ENCODE measurements at places on chromosomes 2 and 18.

GRCh38 chr18:13558124-13558523 lies 168.2 kb downstream of the FAM210A start:
- peak overlapping the region; percentile 56 for H3K4me3 ChIP-seq
- peak overlapping the region; percentile 78 for H3K27ac ChIP-seq
- peak; percentile 58 for DNase-seq
- peaks cover 32% of the 10 kb centered on the region for H3K4me1 ChIP-seq
- peaks cover 2% of the 10 kb centered on the region for H3K36me3 ChIP-seq

GRCh38 chr2:186422226-186422625 lies 63.8 kb upstream of the ZC3H15 start:
- H3K27me3 ChIP-seq, result peaks cover 1% of the 10 kb centered on the region
- peaks cover 10% of the 10 kb centered on the region for H3K36me3 ChIP-seq
- DNase-seq, result no peak
- peaks cover 6% of the 10 kb centered on the region for H3K4me1 ChIP-seq

GRCh38 chr2:70745276-70745825 lies 22.6 kb downstream of the ADD2 start:
- peaks cover 9% of the 10 kb centered on the region for H3K4me1 ChIP-seq
- H3K27ac ChIP-seq, result no peak overlapping the region

- no peaks in the 10 kb centered on the region for H3K36me3 ChIP-seq
- no peaks in the 10 kb centered on the region for H3K4me1 ChIP-seq
- peaks cover 3% of the 10 kb centered on the region for H3K27me3 ChIP-seq
- no peak overlapping the region for H3K27ac ChIP-seq
- no peak overlapping the region for H3K4me3 ChIP-seq
- DNase-seq, result no peak
These were observed 29.3 kb upstream of the KYNU start for GRCh38 chr2:142848023-142848606.

DNA sequence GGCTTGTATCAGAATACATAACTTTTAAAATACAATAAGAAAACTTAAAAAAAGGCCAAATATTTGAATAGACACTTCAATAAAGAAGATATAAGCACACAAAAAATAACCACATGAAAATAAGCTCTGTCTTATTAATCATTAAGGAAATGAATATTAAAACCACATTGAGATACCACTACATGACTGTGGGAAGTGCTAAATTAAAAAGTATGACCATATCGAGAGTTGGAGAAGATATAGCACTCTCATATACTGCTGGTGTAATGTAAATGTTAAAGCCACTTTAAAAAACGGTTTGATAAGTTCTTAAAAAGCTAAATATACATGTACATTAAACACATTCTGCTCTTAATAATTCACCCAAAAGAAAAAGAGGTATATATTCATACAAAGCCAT lies 104.6 kb upstream of the TRIB2 start:
- peaks cover 10% of the 10 kb centered on the region for H3K4me1 ChIP-seq
- H3K4me3 ChIP-seq, result no peak overlapping the region
- no peak for DNase-seq
- no peak overlapping the region for H3K27ac ChIP-seq

- H3K27me3 ChIP-seq, result peaks cover 28% of the 10 kb centered on the region
- peaks cover 17% of the 10 kb centered on the region for H3K4me1 ChIP-seq
- DNase-seq, result no peak
- peaks cover 27% of the 10 kb centered on the region for H3K36me3 ChIP-seq
- peak overlapping the region; percentile 95 for H3K27ac ChIP-seq
These were observed 610 bp downstream of the SPC25 start for GRCh38 chr2:168889635-168890005.

DNA sequence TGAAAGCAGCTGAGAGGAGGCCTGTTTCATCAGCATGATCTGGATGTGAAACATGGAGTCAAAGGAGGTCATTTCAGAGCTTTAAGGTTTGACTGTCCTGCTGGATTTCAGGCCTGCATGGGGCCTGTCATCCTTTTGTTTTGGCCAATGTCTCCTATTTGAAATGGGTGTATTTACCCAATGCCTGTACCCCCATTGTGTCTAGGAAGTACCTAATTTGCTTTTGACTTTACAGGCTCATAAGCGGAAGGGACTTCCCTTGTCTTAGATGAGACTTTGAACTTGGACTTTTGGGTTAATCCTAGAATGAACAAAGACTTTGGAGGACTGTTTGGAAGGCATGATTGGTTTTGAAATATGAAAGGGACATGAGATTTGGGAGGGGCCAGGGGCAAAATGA lies 19.3 kb upstream of the CYP27C1 start:
- peaks cover 6% of the 10 kb centered on the region for H3K36me3 ChIP-seq
- no peak overlapping the region for H3K27ac ChIP-seq
- no peak for DNase-seq
- H3K27me3 ChIP-seq, result peaks cover 3% of the 10 kb centered on the region
- no peak overlapping the region for H3K4me3 ChIP-seq
- no peaks in the 10 kb centered on the region for H3K4me1 ChIP-seq

DNA sequence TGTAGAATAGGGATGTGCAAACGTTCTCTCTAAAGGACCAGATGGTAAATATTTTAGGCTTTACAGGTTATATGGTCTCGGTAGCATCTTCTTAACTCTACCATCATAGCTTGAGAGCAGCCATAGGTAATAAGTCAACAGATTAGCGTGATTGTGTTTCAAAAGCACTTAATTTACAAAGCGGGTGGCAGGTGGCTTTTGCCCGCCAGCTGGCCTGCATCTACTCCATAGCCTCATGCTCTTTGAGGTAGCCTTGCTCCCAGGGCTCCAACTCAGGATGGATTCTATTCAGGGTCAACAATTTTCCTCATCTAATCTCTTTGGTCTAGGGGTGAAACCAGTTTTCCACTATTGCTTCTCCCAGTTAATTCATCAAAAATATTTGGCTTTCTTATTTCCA lies 5.0 kb upstream of the ATP9B start:
- H3K4me3 ChIP-seq, result no peak overlapping the region
- H3K27ac ChIP-seq, result no peak overlapping the region
- H3K36me3 ChIP-seq, result peaks cover 23% of the 10 kb centered on the region

- peaks cover 21% of the 10 kb centered on the region for H3K36me3 ChIP-seq
- peak overlapping the region; percentile 88 for H3K27ac ChIP-seq
- peaks cover 52% of the 10 kb centered on the region for H3K4me1 ChIP-seq
- no peak for DNase-seq
- H3K4me3 ChIP-seq, result peak overlapping the region; percentile 62
- H3K27me3 ChIP-seq, result no peaks in the 10 kb centered on the region
These were observed 2.9 kb downstream of the ZFAND2B start for GRCh38 chr2:219209236-219210195.
